Spinal cord (tissue), 10 donors: ENCODE measurements at places on chromosomes 1 and 21.
A peak's percentile ranks its signal among the peaks of the same experiment; 100 is the strongest.

DNA sequence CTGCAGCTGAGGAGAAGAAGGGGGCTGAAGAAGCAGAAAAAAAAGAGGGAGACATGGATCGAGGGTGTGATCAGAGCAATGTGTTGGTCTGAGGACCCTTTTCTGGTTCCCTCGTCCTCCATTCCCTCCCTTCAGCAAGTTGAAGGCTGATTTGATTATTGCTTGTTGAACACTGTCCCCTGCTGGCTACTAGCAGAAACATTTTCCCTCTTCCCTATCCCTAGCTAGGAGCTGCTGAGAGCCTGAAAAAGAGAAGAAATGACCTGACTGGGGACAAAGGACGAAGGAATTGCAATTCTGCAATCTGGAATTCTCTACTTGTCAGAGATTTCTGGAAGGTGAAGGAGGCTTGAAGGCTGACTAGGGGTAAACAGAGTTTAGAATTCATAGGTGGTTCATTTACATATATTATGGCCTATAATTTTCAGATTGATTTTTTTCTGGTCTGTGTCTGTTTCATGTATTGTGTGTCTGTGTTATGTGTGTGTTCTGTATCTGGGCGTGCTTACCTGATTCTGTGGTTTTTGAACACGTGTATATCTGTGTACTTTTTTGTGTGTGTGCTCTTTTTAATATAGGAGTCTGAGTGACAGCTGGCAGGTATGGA, 9.8 kb downstream of the NHLH1 start:
- peak; percentile 41 for DNase-seq

DNA sequence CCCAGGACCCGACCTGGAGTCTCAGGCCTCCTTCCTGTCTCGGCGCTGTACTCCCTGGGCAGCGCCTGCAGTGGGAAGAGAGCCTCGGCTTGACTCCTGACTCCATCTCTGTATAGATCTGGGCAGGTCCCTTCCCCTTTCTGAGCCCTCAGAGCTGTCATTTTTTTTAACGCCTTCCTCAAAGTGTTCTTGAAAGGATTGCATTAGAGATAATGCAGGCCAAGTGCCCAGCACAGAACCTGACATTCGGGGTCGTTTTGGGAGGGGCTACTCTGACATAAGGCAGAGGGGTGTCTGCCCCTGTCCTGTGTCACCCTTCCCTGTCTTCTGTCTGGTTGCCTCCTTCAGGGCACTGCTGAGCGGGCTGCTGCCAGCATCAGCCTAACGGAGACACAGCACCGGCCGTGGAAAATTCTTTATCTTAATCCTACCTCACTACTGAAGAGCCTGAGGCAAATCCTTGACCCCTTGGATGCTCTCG, 271.6 kb downstream of the TRABD2B start:
- DNase-seq = no peak

DNA sequence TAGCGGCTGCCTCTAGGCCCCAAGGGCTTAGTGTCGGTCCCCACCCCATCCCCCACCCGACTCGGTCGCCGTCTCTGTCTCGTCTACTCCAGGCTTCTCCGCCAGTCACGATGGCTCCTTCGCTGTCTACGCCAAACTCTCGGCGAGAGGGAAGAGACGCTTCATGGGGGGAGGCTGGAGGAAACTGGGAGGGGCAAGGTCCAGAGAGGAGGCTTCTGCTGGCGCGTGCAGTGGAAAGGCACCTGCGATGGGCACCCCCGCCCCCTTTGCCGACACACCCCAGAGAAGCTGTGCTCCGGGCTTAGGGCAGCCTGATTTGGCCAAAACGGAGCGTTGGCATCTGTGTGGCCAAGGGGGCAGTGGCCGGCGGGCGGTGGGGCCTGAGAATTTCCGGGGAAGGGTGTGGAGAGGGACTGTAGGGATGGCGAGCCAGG, 1.2 kb upstream of the CSMD2 start:
- DNase-seq = peak; percentile 73

- no peak for DNase-seq
Measured at GRCh38 chr1:46187106-46187869, 10.9 kb downstream of the POMGNT1 start.

- DNase-seq = peak; percentile 86
Measured at GRCh38 chr1:18557621-18558465, 72.8 kb upstream of the PAX7 start.

GRCh38 chr21:42002421-42002958, 7.7 kb downstream of the ZBTB21 start:
- DNase-seq = no peak

DNA sequence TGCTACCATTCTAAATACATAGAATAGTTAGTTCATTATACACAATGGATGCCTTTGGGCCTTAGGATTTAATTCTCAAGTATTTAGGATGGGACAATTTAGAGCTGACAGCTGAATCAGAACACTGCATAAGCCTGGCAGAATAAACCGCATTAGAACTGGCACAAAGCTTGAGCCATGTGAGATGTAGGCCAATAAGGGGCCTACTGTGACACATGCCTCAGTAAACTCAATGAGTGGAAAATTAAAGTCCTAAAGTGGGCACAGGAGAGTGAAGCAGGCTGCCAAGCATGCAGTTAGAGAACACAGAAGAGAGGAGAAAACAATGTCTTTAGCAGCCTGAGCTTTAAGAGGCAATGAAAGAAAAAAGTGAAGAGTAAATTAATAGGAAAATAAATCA, 24.3 kb downstream of the SCYL3 start:
- DNase-seq = peak; percentile 52

- peak; percentile 42 for DNase-seq
Measured at GRCh38 chr1:115807723-115808122, 33.2 kb downstream of the NHLH2 start.

GRCh38 chr1:84758968-84759491, 68.8 kb upstream of the SSX2IP start:
- DNase-seq = peak; percentile 95

DNA sequence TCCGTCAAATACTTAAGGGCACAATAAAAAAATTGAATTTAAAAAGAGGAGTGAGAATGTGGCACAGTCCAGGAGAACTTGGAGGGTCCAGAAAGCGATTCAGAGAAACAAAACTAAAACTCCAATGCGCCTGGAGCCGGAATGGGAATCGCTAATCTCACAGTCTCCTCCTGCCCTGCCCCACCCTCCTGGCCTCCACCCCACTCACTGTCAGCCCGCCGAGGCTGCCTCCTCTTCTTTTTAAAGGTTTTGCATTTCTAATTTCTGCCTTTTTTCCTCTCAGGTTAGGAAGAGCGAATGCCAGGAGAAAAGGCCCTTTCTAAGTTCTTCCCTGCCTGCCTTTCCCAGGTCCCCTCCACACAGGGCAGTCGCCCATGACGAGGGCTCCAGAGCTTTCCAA, 135.3 kb downstream of the ZBTB18 start:
- no peak for DNase-seq

GRCh38 chr1:5814046-5814619, 178.1 kb downstream of the NPHP4 start:
- no peak for DNase-seq

GRCh38 chr1:9080705-9081291, 11.4 kb upstream of the SLC2A5 start:
- DNase-seq = no peak

DNA sequence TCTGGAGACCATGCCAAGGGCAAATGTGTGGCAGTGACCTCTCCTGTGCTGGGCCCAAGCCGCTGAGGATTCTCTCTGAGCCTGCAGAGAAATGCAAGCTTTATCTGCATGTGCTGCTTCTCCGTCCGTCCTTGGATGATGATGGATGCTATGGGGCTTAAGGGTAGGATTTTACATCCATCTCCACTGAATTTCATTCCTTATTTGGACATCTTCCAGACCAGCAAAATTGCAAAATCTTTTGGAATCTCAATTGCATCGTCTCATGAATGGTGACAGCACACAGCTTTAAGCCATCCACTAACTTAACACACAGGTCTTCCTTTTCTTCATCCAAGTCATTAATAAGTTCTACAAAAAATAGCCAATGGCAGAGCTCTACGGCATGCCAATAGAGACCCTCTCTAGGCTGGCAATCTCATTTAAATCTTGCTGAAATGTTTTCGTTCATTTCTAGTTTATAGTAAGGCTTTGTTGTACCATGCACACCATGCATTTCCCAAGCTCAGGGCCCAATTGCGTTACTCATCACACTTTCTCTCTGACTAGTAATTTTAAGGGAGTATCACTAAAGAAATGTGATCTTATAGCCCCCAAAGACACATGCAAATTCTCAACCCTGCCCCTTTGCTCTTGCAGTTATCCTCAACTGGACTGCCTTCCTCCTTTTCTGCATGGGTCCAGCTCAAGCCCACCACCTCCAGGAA, 11.1 kb downstream of the BATF3 start:
- DNase-seq = no peak

- DNase-seq = no peak
Measured at GRCh38 chr1:2556678-2557481, 709 bp downstream of the TNFRSF14 start.

DNA sequence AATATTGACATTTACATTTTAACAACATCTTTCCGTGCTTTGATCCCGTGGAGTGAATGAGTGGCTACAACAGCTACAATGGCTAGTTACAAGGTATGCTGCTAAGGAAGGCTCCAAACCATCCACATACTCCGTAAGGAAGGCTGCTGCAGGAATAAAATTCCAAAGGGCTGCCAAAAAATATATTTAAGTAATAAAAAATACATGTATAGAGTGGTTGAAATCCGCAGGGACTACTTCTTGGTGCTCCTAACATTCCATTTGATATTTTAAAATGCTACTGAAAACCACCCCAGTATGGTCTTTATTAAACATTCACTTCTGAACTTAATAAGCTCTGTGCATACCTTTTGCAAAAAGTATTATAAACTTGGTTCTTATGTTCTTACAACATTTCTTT, 25.3 kb downstream of the TNFSF4 start:
- no peak for DNase-seq

GRCh38 chr1:48031676-48032075, 34.5 kb upstream of the TRABD2B start:
- no peak for DNase-seq

DNA sequence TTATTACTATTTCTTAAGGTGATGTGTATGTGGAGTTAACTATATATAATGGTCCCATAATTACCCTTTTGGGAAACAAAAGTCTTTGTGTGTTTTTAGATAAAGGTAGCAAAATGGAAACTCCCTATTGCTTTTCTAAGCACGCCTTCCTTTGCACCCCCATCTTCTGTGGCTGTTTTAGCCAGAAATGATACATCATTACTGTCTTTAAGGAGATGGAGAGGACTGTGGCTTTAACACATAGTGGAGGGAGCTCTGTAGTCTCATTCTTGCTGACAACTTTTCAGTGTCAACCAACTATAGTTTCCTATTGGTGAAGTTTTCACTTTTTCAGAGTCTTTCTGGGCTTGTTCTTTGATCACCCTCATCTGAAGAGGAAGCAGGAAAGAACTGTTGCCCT, 1.0 kb downstream of the APOBEC4 start:
- no peak for DNase-seq

DNA sequence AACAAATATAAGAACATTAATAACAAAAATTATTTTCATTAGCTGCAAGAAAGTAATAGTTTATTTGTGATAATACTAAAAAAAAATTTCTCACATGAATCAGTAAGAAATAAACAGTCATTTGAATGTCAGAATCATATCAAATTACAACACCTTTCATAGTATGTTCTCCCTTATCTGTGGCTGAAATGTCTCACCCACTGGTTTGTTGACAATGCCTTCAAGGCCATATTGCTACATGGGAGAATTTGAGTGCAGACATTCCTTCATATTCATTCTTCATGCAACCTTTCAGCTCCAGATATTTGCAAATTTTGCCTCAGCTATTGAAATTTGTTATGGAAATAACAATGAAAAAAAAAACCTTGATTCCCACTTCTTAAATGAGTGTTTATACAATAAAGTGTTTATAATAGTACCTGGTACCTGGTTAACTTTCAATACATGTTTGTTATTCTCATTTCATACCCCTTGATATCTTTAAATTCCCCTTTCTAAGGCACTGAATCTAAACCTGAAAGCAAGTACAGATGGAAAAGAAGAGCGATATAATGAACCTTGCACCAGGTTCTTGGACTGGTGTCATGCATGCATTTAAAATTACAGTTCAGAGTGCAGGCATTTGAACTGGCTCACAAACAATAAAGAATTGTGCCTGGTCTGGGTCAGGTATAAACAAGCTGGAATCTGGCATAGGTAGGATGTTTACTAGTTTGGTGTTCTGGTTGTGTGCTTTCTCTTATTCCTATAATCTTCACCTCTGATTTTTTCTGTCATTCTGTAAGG, 242.2 kb upstream of the ADGRL2 start:
- no peak for DNase-seq

DNA sequence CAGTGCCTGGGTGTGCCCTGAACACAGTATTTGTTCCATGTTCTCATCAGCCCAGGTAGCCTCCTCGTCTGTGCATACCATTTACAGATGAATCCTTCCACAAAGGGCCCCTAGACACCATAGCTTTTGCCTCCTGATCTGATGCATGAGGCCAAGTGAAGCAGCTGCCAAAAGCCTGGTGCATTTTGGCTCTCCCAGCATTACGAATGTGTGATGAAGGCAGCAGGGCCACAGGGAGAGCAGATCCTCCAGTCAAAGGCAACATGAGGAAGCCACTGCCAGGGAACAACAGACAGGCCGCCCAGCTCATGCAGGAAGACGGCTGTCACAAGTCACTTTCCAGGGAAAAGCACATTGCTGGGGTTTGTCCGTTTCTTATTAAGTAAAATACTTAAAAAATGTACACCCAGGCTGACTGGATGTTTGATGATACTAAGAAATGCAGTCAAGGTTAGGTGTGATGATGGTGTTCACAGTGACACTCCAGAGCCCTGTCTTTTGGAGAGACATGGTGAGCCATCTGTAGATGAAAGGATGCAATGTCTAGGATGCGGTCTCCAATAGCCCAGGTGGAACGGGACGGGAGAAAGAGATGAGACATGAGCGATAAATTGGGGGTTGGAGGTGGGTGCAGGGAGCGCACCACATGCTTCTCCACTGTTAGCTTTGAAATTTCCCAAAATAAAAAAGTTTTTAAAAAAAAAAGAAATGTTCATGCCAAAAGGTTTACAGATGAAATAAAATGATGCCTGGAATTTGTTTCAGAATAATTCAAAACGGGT, 48.7 kb downstream of the NPHP4 start:
- peak; percentile 38 for DNase-seq

DNA sequence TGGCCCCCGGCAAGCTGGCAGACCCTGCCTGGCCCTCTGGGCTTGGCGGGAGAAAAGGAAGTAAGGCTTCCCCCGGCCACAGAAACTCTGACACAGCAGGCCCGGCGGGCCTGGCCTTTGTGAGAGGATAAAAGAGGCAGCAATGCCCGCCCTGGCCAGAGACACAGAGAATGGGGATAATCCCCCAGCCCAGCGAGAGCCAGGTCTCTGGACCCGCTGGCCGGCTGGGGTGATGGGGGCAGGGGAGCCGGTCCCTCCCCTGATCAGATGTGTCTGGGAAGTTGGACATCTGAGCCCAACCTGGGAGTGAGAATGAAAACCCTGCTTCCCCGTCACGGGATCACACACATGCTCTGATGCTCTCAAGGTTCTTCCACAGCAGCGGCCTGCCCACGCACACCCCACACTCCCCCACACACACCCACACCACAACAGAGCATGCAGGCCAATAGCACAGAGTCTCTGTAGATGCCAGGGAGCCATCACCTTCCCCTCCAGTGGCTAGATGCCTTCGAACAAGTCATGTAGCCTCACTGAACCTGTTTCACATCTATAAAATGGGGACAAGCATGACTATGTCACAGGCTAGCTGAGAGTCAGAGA, 4.2 kb downstream of the RSPO1 start:
- no peak for DNase-seq
